ENCODE measurements at places on chromosomes 2 and 18. TPM values are rescaled to one million over a fixed set of nuclear protein-coding genes. Genes with fewer than 3 reads are reported as not detected.

DNA sequence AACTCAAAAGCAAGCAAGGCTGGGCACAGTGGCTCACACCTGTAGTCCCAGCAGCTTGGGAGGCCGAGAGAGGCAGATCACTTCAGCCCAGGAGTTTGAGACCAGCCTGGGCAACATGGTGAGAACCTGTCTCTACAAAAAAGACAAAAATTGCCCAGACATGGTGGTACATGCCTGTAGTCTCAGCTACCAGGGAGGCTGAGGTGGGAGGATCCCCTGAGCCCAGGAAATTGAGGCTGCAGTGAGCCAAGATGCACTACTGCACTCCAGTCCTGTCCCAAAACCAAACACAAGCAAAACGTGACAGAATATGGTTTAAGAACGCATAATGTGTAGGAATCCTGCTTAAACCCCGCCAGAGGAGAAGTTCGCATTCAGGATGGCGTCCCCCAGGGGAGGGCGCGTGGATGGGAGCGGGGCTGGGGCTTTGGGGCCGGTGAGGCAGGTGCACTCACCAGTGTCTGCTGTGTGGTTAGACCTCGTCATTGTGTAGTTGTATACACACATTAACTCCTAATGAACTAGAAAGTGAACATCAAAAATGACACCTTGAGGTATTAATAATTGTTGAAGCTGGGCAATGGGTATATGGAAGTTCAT lies 5.4 kb downstream of the COLEC11 start:
- peaks cover 15% of the 10 kb centered on the region for H3K4me1 ChIP-seq
- no peak overlapping the region for H3K4me3 ChIP-seq
- H3K36me3 ChIP-seq = no peaks in the 10 kb centered on the region
- no peaks in the 10 kb centered on the region for H3K27me3 ChIP-seq
- no peak overlapping the region for H3K27ac ChIP-seq
- DNase-seq = no peak

DNA sequence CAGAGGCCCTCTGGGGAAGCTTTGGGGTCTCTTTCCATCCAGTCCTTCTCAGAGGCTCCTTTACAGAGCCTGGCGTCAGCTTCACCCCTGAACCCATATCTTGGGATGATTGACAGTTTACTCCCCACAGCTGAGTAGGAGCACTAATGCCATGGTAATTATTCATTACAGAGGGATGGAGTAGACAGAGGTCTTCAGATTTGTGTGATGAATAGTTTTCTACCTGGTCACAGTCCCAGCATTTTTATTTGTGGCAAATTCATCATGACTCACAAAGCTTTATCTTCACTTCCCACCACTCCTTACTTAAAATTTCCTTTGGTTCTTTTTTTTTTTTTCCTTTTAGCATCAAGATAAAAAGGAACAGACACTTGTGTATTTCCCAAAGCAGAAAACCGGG lies 104.2 kb downstream of the CCDC85A start:
- H3K4me1 ChIP-seq = no peaks in the 10 kb centered on the region
- H3K4me3 ChIP-seq = no peak overlapping the region
- no peak for DNase-seq
- no peak overlapping the region for H3K27ac ChIP-seq
- no peaks in the 10 kb centered on the region for H3K36me3 ChIP-seq

- no peak overlapping the region for H3K4me3 ChIP-seq
- no peak for DNase-seq
- no peaks in the 10 kb centered on the region for H3K36me3 ChIP-seq
- H3K4me1 ChIP-seq = no peaks in the 10 kb centered on the region
These were observed 185.0 kb upstream of the SMIM21 start for GRCh38 chr18:75612456-75612855.

GRCh38 chr2:74864728-74865722 lies 31.1 kb downstream of the HK2 start:
- peaks cover 52% of the 10 kb centered on the region for H3K4me1 ChIP-seq
- no peak overlapping the region for H3K4me3 ChIP-seq
- H3K36me3 ChIP-seq = peaks cover 16% of the 10 kb centered on the region
- no peaks in the 10 kb centered on the region for H3K27me3 ChIP-seq

DNA sequence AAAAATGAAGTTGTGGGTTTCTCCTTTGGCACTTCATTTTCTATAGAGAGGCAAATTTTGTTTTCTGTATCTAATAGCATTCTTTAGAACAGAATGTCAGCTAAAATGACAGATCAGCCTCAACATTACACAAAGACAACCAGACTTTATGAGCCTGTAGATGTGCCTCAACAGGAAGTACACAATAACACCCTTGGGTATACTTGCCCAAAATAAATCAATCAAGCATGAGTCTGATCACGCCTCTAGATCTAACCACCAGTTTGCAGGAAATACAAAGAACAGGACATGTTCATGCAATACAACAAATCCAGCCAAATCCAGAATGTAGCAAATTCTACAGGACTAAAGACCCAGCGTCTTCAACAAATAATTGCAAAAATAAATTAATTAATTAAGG lies 11.2 kb upstream of the DAPL1 start:
- peaks cover 4% of the 10 kb centered on the region for H3K27me3 ChIP-seq
- no peak for DNase-seq
- H3K4me3 ChIP-seq = no peak overlapping the region
- no peaks in the 10 kb centered on the region for H3K4me1 ChIP-seq
- H3K36me3 ChIP-seq = no peaks in the 10 kb centered on the region

GRCh38 chr2:240928476-240929363 lies 22.6 kb downstream of the CROCC2 start:
- H3K27me3 ChIP-seq = no peaks in the 10 kb centered on the region
- no peak overlapping the region for H3K4me3 ChIP-seq
- no peak overlapping the region for H3K27ac ChIP-seq
- DNase-seq = no peak
- no peaks in the 10 kb centered on the region for H3K4me1 ChIP-seq

- H3K36me3 ChIP-seq = no peaks in the 10 kb centered on the region
- H3K27me3 ChIP-seq = no peaks in the 10 kb centered on the region
- H3K4me1 ChIP-seq = no peaks in the 10 kb centered on the region
- H3K27ac ChIP-seq = no peak overlapping the region
These were observed 265.5 kb downstream of the EIPR1 start for GRCh38 chr2:3112131-3112530.

GRCh38 chr2:9975328-9975727 lies 23.8 kb downstream of the GRHL1 start:
- H3K27ac ChIP-seq = no peak overlapping the region
- H3K4me3 ChIP-seq = no peak overlapping the region
- no peak for DNase-seq
- peaks cover 22% of the 10 kb centered on the region for H3K4me1 ChIP-seq
- peaks cover 3% of the 10 kb centered on the region for H3K27me3 ChIP-seq
- H3K36me3 ChIP-seq = no peaks in the 10 kb centered on the region

DNA sequence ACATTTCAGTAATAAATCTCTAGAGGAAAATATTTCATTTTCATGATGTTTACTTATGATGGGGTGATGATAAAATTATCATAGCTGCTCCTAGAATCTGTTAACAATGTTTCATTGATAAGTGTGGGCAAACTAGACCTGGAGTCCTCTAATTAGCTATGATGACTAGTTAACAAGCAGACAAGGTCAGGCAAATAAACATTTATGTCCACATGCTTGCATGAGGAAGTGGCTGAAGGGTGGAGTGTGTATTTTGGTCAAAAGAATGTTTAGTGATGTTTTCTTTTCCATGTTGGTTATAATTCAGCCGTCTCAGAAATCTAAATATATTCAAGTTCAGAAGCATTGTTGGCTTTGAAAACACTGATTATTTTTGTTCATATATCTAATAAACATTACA lies 99.9 kb upstream of the FN1 start:
- no peak overlapping the region for H3K27ac ChIP-seq
- H3K4me3 ChIP-seq = no peak overlapping the region
- no peak for DNase-seq

- H3K4me3 ChIP-seq = no peak overlapping the region
- no peaks in the 10 kb centered on the region for H3K27me3 ChIP-seq
- no peaks in the 10 kb centered on the region for H3K36me3 ChIP-seq
- DNase-seq = peak; percentile 11
- H3K4me1 ChIP-seq = no peaks in the 10 kb centered on the region
These were observed 784.1 kb upstream of the FANCL start for GRCh38 chr2:59025157-59025757.

DNA sequence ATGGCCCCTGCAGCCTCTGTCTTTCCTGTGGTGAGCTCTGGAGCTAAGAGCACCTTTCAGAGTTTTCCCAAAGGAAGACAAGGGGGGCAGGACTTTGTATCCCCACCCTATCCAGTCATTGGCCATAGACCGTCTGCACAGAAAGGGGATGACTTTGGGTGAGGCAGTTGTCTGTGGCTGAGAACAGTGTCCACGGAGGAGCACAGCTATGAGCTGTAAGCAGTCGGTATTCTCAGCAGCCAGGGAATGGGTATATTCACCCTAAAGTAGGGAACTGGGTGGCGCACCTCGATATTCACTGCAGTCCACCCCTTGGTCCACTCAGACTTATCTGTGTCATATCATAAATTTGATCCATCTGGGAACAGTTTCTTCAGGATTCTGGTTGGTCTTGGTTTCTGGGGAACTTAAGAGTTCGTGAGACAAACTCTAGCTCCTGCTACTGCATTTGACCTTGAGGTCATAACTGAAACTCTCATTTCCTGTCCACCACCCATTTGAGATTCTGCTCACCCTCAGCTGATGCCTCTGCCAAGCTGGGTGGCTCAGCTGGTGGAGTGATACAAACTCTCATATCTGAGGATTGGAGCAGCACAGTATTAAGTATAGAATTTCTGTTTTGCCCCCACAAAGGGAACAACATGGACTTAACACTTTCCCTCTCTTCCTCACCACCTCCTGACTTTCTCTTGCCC lies 45.2 kb upstream of the SCG2 start:
- no peak overlapping the region for H3K4me3 ChIP-seq
- H3K4me1 ChIP-seq = no peaks in the 10 kb centered on the region
- DNase-seq = no peak
- H3K27ac ChIP-seq = no peak overlapping the region
- no peaks in the 10 kb centered on the region for H3K36me3 ChIP-seq

DNA sequence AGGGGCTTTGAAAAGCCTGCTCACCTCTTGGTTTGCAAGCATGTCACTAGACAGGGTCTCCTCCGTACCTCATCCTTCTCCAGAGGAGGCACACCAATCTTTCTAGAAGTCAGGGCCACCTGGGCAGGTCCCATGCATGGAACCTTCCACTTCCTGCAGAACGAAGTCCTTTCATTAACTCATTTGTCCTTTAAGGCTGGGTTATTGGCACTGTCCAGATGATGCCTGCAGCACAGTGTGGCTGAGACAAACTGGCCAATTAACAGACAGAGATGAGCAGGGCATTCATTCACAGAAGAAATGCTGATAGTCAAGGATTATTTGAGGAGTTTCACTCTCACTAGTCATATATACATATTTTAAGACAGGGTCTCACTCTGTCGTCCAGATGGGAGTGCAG lies 245.3 kb downstream of the TFCP2L1 start:
- DNase-seq = no peak
- H3K4me1 ChIP-seq = no peaks in the 10 kb centered on the region
- no peaks in the 10 kb centered on the region for H3K36me3 ChIP-seq
- H3K27ac ChIP-seq = no peak overlapping the region
- H3K4me3 ChIP-seq = no peak overlapping the region

GRCh38 chr2:139872503-139872902 lies 1092.3 kb upstream of the NXPH2 start:
- H3K4me1 ChIP-seq = no peaks in the 10 kb centered on the region
- DNase-seq = no peak
- no peak overlapping the region for H3K27ac ChIP-seq
- H3K36me3 ChIP-seq = no peaks in the 10 kb centered on the region

GRCh38 chr2:9445089-9445488 lies 21.6 kb downstream of the CPSF3 start:
- peak overlapping the region; percentile 63 for H3K27ac ChIP-seq
- no peak for DNase-seq
- no peaks in the 10 kb centered on the region for H3K27me3 ChIP-seq

DNA sequence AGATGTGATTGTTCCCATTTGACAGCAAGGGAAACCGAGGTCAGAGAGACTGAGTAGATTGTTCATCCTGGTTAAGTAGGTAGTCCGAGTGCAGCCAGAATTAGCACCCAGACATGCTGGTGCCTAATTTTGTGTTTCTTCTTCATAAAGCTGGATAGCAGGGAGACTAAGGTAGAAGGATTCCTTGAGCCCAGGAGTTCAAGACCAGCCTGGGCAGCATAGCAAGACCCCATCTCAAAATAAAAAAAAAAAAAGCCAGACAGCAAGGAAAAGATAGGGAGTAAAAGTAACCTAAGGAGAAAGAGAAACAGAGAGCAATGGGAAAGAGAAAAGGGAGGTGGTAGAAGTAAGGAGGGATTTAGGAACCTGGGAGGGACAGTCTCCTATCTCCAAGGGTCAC lies 120.6 kb downstream of the PRKCE start:
- no peaks in the 10 kb centered on the region for H3K36me3 ChIP-seq
- no peak overlapping the region for H3K27ac ChIP-seq
- DNase-seq = no peak
- no peaks in the 10 kb centered on the region for H3K27me3 ChIP-seq

DNA sequence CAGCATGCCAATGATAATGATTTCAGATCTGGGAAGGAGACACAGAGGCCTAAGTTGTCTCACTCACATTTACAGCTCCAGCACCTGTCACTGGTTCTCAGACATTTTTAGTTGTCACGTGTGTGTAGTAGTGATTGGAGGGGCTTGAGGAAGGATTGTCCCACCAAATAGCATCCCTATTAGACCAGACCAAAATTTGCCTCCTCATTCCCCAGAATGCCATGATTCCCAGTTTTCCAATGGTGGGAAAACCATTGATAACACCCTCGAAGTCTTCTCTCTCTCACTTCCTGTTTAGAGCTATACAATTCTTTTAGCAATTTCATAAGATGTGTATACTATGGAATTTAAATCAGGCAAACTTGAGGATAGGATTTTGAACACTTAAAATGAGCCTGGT lies 52.5 kb downstream of the CCDC141 start:
- H3K4me1 ChIP-seq = peaks cover 12% of the 10 kb centered on the region
- no peak overlapping the region for H3K4me3 ChIP-seq
- H3K27me3 ChIP-seq = no peaks in the 10 kb centered on the region
- peaks cover 6% of the 10 kb centered on the region for H3K36me3 ChIP-seq

- no peak for DNase-seq
- no peak overlapping the region for H3K27ac ChIP-seq
- H3K36me3 ChIP-seq = no peaks in the 10 kb centered on the region
- no peaks in the 10 kb centered on the region for H3K27me3 ChIP-seq
These were observed 18.4 kb upstream of the TEX51 start for GRCh38 chr2:126880324-126880723.

- H3K4me3 ChIP-seq = no peak overlapping the region
- no peak for DNase-seq
- no peaks in the 10 kb centered on the region for H3K4me1 ChIP-seq
- peaks cover 33% of the 10 kb centered on the region for H3K27me3 ChIP-seq
- H3K27ac ChIP-seq = no peak overlapping the region
These were observed 180.8 kb upstream of the ATP5MC3 start for GRCh38 chr2:175362331-175362730.

ASXL3 gene
- not detected for total RNA-seq

NAT8 gene
- total RNA-seq = not detected

REG3A gene
- not detected for total RNA-seq

TUBB8B gene
- not detected for total RNA-seq

BOLL gene
- total RNA-seq = not detected

MGAT4A gene
- total RNA-seq = 109 TPM

KLHL41 gene
- total RNA-seq = 0.08 TPM

FMNL2 gene
- total RNA-seq = 0.46 TPM
